ENCODE measurements at places on chromosomes 3 and 15.
A peak's percentile ranks its signal among the peaks of the same experiment; 100 is the strongest.

GRCh38 chr3:16520241-16520969 lies 6.9 kb upstream of the RFTN1 start:
- no peak for DNase-seq

GRCh38 chr15:90519688-90520087 lies 10.0 kb upstream of the CRTC3 start:
- no peak for DNase-seq

DNA sequence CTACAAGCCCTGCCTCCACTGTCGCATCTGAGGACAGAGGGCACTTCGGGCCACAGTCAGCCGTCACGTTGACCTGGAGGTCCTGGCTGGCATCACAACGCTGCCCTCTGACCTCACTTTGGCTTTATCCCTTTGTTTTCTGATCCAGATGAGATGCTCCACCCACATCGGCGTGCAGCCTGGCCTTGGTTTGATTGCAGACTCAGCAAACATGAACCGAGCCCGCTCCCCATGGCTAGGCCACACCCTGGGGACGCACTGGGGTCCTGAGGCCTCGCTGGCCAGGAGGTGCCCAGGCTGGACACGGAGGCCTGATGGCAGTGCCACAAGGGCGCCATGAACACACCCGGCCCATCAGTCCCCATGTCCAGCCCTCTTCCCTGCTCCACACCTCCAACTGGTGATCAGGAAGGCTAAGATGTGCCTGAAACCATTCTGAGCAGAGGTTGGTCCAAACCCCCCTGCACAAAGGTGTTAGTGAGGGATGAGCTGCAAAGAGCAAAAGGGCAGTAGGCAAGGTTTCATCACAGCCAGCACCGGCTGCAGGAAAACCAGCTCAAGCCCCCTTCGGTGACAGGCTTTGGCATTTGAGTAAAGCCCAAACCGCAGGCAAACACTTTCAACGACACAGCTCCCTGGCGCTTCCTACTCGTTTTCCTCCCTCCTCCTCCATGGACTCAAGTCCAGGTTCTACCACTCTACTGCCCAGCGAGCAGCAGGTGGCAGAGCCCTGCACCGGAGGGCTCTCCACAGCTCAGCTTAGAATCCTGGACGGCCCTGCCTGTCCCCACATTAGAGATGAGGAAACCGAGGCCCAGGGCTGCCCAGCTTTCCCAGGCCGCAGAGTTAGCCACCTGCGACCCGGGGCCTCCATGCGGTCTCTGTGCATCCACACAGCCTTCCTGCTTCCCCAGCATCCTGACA lies 165.8 kb downstream of the NUP210 start:
- no peak for DNase-seq

DNA sequence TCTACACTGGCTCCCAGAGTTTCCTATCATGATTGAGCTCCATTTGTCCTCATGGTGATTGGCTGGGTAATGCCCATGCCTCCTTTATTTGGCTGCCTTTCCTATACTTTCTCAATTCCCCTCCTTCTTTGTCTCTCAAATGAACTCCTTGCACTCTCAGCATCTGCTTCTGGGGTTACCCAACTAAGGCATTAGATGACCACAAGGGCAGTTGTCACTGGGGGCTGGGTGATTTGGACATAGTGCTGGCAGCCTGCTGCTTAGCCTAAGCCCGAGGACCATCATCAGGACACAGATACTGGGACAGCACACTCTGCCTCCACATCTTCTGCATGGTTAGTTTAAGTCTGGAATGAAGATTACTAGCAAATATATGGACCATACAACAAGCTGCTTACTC lies 49.2 kb upstream of the LRRFIP2 start:
- no peak for DNase-seq

DNA sequence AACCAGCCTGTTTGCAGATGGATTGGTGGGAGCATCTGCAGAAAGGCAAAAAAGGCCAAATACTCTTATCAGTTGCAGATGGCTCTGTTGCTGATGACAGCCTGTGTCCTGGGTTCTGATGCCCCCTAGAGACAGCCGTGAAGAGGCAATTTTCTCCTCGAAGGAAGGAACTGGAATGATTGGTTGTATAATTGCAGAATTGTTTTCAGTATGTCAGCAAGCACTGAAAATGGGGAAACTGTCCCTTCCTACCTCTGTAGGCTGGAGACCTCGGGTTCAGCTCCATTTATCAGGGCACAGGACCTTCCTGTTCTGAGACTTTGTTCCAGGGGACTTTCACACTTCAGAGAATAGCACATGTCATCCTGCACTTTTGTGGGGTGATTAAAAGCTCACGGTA lies 103.0 kb downstream of the PGPEP1L start:
- peak; percentile 89 for DNase-seq

DNA sequence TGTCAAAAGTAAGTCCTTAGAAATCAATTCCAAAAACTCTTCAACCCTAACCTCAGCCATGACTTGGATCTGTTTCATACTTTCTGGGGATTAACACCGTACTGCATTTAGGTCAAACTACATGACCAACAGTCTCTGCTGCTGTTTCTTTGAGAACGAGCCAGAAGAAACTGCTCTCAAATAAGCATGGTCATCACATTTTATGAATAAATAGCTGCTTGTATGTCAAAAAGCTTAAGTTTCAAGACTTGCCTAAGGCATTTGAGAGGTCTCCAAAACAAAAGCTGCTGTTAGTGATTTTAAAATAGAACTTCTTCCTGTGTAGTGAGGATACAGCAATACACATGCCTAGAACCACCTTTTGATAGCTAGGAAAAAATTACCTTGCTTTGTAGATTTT lies 166.3 kb upstream of the CHRM5 start:
- DNase-seq = peak; percentile 80

DNA sequence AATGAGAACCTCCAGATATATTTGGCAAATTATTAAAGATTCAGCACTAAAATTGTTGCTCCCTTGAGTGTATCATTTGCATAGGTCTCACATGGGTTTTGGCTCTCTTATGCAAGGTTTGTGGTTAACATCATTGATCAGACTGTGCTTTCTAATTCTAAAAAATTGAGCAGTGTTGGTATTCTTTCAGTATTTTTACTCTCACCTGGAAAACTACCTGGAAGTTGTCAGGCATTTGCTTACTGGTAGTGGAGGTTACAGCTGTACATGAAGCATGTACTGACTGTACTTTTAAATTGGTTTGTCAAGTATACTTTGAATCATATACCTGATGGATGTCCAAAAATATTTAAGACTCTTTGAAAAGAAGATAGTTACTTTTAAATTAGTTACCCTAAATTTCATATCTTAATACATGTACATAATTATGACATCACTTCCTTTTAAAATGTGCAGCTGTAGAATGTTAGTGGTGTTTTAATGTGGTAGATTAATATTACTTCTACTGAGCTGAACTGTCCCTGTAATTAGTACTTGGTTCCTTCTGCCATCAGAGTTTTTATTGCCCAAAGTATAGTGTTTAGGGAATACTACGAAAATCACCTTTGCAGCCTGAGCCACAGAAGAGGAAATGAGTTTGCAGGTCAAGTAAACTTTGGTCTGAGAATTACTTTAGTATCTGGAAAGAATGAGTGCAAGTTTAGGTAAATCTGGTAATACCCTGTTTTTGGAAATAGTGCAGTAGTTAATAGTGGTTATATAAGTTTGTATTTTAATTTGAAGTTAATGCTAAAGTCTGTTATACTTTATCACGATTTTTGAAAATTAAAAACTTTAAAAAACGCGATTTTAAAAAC lies 2.8 kb downstream of the CHD2 start:
- no peak for DNase-seq

DNA sequence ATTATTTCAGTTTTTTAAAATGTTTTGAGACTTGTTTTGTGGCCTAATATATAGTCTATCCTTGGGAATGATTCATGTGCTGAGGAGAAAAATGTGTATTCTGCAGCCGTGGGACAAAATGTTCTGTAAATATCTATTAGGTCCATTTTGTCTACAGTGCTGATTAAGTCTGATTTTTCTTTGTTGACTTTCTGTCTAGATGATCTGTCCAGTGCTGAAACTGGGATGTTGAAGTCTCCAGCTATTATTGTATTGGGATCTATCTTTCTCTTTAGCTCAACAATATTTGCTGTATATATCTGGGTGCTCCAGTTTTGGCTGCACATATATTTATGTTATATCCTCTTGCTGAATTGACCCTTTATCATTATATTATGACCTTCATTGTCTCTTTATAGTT lies 85.2 kb downstream of the UBE2E2 start:
- no peak for DNase-seq

DNA sequence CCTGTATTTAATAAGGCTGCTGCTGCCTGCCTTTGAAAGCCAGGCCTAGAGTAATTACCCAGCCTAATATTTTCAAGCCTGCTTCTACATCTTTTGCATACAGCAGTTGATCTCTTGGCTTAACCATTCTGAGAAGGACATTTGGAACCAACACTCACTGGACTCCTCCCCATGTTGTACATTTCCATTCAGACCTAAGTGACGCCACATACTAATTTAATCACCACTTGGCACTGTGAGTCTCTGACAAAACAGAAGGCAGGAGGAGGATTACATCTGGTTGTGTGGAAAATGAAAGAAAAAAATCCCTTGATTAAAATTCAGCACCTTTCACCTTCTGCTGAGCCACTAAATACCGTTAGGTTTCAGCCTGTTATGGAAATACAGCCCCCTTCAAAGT lies 102.2 kb upstream of the ARRDC4 start:
- no peak for DNase-seq

- no peak for DNase-seq
Measured at GRCh38 chr15:69299943-69300588, 1.4 kb downstream of the PAQR5 start.

- DNase-seq = no peak
Measured at GRCh38 chr3:33007776-33008175, 56.3 kb downstream of the CCR4 start.

DNA sequence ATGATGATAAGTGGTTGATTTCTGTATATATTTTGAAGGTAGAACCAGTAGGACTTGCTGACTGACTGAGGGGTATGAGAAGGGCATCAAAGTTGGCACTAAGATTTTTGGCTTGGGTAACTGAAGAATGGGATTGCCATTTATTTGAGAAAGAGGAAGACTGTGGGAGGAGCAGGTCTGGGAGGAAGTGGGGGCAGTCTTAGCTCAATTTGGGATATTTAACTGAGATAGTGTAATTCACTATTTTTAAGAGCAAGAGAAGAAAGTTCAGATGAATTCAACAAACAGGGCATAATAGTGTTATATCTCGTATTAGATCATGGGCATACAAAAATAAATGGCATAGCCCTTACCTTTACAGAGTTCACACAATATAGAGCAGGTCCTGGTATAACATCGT lies 1.7 kb downstream of the BUB1B start:
- DNase-seq = no peak

- DNase-seq = no peak
Measured at GRCh38 chr3:170642882-170643601, 57.2 kb upstream of the SLC7A14 start.

- no peak for DNase-seq
Measured at GRCh38 chr15:76239786-76240185, 71.5 kb downstream of the ETFA start.

GRCh38 chr3:17166369-17166768 lies 281.6 kb downstream of the PLCL2 start:
- no peak for DNase-seq

- no peak for DNase-seq
Measured at GRCh38 chr3:133441867-133442270, 42.0 kb downstream of the BFSP2 start.

- peak; percentile 70 for DNase-seq
Measured at GRCh38 chr15:59349680-59350420, 22.8 kb downstream of the MYO1E start.

- no peak for DNase-seq
Measured at GRCh38 chr15:53031469-53031868, 241.3 kb upstream of the ONECUT1 start.

DNA sequence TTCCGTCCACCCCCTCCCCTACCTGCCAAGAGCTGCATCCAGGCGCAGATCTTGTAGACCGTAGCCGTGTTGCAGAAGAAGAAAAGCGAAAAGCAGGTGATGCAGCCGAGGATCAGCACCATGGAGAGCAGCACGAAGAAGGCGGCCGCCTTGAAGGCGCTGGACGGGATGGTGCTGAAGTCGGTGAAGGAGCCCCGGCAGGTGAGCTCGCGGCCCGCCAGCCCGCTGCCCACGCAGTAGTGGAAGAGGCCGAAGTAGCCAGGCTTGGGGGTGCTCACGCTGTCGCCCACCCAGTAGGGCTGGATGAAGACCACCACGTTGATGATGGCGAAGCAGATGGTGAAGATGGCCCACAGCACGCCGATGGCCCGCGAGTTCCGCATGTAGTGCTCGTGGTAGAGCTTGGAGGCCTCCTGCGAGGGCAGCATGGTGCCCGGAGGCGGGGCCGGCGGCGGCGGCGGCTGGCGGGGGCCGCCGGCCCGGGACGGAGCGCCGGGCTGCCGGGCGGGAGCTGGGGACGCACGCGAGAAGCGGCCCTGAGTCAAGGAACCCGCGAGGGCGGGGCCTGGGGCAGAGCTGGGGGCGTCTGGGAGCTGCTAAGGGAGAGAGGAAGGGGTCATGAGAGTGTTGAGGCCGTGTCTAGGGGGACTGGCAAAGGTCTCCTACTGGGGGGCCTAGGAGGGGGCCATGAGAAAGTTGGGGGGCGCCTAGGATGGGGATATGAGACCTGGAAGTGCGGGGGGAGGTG lies 1.2 kb downstream of the LHFPL4 start:
- DNase-seq = peak; percentile 38

DNA sequence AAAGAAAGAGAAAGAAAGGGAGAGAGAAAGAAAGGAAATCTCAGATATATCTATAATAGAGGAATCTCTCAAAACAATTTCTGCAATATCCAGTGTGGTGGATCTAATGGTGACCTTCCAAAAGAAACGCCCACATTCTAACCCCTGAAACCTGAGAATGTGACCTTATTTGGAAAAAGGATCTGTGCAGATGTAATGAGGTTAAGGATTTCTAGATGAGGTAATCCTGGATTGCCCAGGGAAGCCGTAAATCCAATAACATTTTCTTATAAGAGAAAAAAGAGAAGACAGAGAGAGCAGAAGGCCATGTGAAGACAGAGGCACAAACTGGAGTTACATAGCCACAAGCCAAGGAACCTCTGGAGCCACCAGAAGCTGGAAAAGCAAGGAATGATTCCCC lies 307.6 kb downstream of the ZBTB20 start:
- no peak for DNase-seq

- no peak for DNase-seq
Measured at GRCh38 chr3:143367171-143367570, 247.6 kb downstream of the CHST2 start.

GRCh38 chr15:75170711-75171341 lies 30.9 kb upstream of the C15orf39 start:
- DNase-seq = no peak
